Ovary (tissue), 10 donors: ENCODE measurements at places on chromosomes 11 and 22. TPM values are rescaled to one million over a fixed set of nuclear protein-coding genes. Genes with fewer than 3 reads are reported as not detected.

DNA sequence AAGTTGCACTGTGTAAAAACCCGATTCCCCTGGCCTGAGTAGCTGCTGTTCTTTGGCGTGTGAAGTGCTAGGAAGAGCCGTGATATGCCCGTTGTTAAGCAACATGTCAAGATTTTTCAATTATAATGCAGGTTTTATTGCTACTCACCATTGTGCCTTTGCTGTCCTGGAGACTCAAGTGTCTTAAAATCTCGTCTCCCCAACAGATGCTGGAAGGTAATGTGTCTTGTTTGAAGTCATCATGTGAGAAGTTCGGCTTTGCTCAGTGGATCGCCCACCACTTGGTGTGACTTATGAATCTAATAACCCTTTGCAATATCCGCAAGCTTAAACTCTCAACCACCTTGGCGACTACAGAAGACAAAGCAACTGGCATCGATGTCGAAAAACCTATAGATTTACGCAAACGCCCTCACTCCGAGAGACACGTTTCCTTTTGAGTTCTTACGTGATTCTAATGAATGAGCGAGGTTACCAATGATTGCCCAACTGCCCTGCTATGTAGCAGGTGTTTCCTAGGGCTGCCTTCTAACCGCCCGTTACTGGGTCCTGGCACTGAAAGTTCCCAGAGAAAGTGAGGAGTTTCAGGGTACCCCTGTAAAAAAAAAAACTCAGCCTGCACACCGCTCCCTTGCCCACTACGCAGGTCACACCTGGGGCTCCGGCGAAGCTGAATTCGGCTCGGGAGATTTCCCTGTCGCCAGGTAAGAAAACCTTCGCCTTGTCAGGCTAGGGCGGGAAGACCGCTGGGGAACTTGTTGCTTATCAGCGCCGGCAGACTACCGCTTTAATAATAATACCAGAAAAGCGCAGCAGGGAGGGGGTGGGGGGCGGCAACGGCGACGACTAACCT is 21.2 kb upstream of the BDNF start:
- DNase-seq: no peak
- no peaks in the 10 kb centered on the region for H3K27me3 ChIP-seq
- H3K36me3 ChIP-seq: no peaks in the 10 kb centered on the region
- H3K27ac ChIP-seq: no peak overlapping the region
- peaks cover 14% of the 10 kb centered on the region for H3K4me1 ChIP-seq

- no peak overlapping the region for H3K27ac ChIP-seq
- H3K4me1 ChIP-seq: no peaks in the 10 kb centered on the region
- H3K27me3 ChIP-seq: no peaks in the 10 kb centered on the region
Measured at GRCh38 chr22:45889539-45890350, 87.2 kb downstream of the WNT7B start.

DNA sequence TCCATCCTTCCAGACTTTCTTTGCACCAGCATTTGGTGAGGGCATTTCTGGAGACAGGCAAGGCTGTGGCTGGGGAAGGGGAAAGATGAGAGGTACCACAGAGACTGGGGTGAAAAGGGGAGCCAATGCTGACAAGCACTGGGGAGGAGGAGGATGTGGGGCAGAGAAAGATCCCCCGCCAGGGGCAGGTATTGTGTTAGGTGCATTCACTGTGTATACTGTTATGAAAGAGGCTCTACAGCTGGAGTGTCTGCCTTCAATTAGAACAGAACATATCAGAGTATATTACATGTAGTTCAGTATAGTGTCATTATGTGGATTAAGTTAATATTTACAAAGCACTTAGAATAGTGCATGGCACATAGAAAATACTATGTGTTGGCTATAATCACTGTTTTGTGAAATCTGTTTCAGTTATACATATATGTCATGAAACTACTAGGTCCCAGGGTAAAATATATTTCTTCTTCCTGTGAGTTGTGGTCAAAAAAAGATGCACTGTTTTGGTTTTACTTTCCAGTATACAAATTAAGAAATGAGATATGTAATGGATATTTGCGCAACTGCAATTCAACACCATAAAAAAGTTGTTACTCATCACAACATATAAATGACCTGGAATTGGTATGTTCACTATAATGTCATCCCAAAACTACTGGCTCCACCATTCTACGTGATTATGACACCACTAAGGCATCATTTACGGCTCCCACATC is 8.4 kb downstream of the MSANTD2 start:
- H3K27me3 ChIP-seq: no peaks in the 10 kb centered on the region
- no peak overlapping the region for H3K27ac ChIP-seq
- H3K4me1 ChIP-seq: no peaks in the 10 kb centered on the region
- no peak for DNase-seq
- no peaks in the 10 kb centered on the region for H3K36me3 ChIP-seq

GRCh38 chr11:44145011-44145775 is 49.7 kb downstream of the EXT2 start:
- no peak overlapping the region for H3K27ac ChIP-seq
- no peaks in the 10 kb centered on the region for H3K36me3 ChIP-seq
- no peaks in the 10 kb centered on the region for H3K27me3 ChIP-seq
- H3K4me3 ChIP-seq: no peak overlapping the region
- peaks cover 2% of the 10 kb centered on the region for H3K4me1 ChIP-seq
- no peak for DNase-seq

DNA sequence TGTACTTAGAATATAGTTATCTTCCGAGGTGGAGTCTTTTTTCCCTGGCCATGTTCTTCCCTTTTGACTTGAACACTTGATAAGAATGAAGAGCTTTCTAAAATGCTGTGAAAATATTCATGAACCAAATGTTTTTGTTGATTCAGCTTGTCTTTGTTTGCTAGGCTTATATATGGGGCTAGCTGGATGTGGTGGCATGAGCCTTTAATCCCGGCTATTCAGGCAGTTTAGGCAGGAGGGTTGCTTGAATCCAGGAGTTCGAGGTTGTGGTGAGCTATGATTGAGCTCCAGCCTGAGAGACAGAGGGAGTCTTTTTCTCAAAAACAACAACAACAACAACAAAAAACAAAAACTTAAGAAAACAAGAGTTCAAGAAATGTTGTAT is 23.1 kb downstream of the CBL start:
- H3K36me3 ChIP-seq: no peaks in the 10 kb centered on the region
- H3K27ac ChIP-seq: no peak overlapping the region
- H3K27me3 ChIP-seq: no peaks in the 10 kb centered on the region
- DNase-seq: no peak
- H3K4me1 ChIP-seq: no peaks in the 10 kb centered on the region

GRCh38 chr11:63779039-63779438 is 10.5 kb upstream of the ZFTA start:
- no peaks in the 10 kb centered on the region for H3K4me1 ChIP-seq
- no peaks in the 10 kb centered on the region for H3K27me3 ChIP-seq
- no peak for DNase-seq
- no peak overlapping the region for H3K27ac ChIP-seq

- H3K4me3 ChIP-seq: no peak overlapping the region
- H3K27me3 ChIP-seq: no peaks in the 10 kb centered on the region
- no peak for DNase-seq
- peaks cover 9% of the 10 kb centered on the region for H3K4me1 ChIP-seq
- no peak overlapping the region for H3K27ac ChIP-seq
Measured at GRCh38 chr11:61588728-61589191, 7.9 kb upstream of the SYT7 start.

GRCh38 chr11:57834852-57835251 is 73.2 kb downstream of the CTNND1 start:
- H3K27me3 ChIP-seq: no peaks in the 10 kb centered on the region
- H3K4me1 ChIP-seq: no peaks in the 10 kb centered on the region
- H3K27ac ChIP-seq: no peak overlapping the region
- no peak overlapping the region for H3K4me3 ChIP-seq
- no peaks in the 10 kb centered on the region for H3K36me3 ChIP-seq

DNA sequence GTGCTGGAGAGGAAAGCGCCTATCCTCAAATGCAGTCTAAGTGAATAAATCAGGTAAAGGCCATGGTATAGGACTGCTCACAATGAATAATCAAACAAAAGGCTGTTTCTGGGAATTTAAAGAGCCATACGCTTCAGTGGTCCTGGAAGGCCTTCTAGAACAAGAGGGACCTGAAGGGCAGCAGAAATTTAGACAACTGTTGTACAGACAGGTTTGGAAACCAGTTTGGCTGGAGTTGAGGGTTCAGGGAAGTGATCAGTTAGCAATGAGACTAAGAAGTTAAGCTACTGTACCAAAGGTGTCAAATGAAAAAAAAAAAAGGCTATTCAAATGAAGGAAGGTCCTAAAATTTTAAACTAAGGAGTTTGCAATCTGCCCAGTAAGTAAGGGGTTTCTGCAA is 56.6 kb upstream of the SCUBE2 start:
- H3K36me3 ChIP-seq: no peaks in the 10 kb centered on the region
- no peak overlapping the region for H3K27ac ChIP-seq
- H3K4me3 ChIP-seq: no peak overlapping the region
- H3K27me3 ChIP-seq: no peaks in the 10 kb centered on the region
- H3K4me1 ChIP-seq: no peaks in the 10 kb centered on the region

GRCh38 chr11:118374729-118375128 is 15.3 kb downstream of the UBE4A start:
- H3K27ac ChIP-seq: no peak overlapping the region
- no peak overlapping the region for H3K4me3 ChIP-seq
- DNase-seq: no peak
- H3K27me3 ChIP-seq: no peaks in the 10 kb centered on the region
- no peaks in the 10 kb centered on the region for H3K4me1 ChIP-seq

DNA sequence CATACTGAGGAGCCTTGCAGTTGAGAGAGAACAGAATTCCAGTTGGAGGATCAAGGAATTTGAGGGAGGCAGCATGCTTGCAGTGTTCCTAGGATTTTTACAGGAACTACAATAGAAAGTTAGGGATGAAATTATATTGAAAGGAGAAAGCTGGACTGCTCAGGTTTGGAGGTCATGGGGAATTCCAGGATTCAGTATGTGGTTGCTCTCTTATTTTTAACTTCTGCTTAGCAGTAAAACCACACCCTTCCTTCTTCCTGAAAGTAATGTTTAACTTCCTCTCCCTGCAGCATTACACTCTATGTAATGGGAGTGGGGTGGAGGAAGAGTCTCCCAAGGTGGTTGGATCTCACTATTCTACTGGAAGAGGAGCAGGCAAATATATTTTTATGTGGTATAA is 31.3 kb downstream of the CTNND1 start:
- H3K27me3 ChIP-seq: no peaks in the 10 kb centered on the region
- H3K4me1 ChIP-seq: no peaks in the 10 kb centered on the region
- H3K36me3 ChIP-seq: no peaks in the 10 kb centered on the region
- no peak overlapping the region for H3K27ac ChIP-seq

DNA sequence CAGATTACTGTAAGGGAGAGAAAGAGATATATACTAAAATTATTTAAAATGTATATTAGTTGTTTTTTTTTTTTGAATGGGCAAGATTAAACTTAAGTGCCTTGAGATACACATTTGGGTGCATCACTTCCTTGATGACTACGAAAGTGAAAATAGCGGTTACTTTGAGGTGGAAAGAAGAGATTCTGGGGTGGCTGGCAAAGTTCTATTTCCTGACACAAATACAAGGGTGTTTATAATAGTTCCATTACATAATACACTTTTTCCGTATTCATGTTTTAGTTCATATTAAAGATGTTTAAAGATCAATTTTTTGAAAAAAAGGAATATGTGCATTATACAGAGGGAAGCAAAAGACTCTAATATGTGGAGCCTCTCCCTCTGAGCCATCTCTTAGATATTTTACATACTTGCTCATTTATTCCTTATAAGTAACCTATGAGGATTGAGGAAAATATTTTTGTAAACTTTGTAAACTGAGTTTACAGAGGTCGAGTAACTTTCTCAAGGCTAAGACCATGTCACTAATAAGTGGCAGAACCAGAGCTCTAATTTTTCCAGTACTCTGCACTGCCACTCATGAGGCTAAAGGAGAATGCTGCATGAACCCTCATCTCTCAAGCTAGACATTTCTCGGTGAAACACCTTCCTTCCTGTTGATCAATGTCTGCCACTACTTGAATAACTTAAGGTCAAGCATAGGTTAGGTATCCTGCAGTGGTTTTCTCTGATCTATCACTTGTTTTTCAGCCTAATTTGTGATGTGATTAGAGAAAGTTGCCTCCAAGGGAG is 58.6 kb downstream of the DDIAS start:
- H3K27ac ChIP-seq: no peak overlapping the region
- no peaks in the 10 kb centered on the region for H3K36me3 ChIP-seq
- no peak for DNase-seq
- no peaks in the 10 kb centered on the region for H3K4me1 ChIP-seq

DNA sequence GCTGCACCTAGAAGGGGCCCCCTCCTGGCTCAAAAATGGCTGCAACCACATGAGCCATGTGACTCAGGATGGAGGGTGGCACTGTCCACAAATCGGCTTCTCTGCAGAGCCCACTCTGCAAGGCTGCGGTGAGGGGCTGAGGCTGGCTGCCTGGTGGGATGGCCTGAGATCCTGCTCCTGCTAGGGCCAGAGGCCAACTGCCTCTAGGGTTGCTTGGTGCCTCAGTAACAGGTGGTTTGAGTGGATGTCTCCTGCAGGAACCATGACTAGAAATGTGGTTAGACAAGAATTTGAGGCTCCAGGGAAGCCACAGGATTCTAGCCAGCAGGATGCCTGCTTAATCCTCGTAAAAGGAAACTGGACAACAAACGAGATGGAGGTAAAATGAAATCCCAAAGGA is 17.1 kb downstream of the PATZ1 start:
- H3K36me3 ChIP-seq: no peaks in the 10 kb centered on the region
- H3K27me3 ChIP-seq: no peaks in the 10 kb centered on the region
- no peak overlapping the region for H3K4me3 ChIP-seq
- H3K27ac ChIP-seq: no peak overlapping the region
- H3K4me1 ChIP-seq: peaks cover 3% of the 10 kb centered on the region

DNA sequence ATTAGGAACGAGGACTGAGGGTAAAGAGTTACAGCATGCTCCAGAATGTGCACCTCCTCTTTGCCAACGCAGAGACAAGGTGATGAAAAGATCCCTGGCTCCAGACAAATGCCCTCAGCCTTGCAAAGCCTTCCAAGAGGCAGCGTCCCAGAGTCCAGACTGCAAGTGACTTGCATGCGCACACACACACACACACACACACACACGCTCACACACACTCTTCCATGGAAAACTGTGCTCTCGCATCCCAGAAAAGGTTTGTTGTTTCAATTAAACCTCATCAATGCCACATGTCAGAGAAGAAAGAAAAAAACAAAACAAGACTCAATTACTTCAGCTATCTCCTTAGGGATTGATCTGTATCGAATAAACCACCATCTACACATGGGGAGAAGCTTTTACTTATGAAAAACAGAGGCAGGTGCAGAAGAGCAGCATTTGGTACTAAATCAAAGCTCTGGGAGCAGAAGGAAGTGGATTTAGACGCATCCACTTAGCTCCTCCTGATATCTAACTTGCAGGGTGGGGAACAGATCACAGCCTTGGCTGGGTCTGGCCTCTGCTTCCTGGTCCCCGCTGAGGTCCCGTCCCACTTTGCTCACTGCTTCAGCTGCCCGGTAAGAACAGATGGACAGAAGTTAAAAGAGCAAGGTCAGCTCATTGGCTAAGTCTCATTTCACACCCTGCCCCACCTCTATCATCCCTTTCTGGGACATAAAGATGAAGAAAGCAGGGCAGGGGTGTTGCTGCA is 249.8 kb upstream of the BLID start:
- no peaks in the 10 kb centered on the region for H3K36me3 ChIP-seq
- H3K4me1 ChIP-seq: peaks cover 9% of the 10 kb centered on the region
- no peaks in the 10 kb centered on the region for H3K27me3 ChIP-seq
- no peak overlapping the region for H3K27ac ChIP-seq
- no peak for DNase-seq

KREMEN1 gene
- total RNA-seq: 49.5 TPM

CARD18 gene
- total RNA-seq: not detected
